ENCODE measurements at places on chromosomes 11 and 22.
A peak's percentile ranks its signal among the peaks of the same experiment; 100 is the strongest.

GRCh38 chr11:22742157-22742613 lies 75.8 kb downstream of the GAS2 start:
- no peak for DNase-seq

- DNase-seq: no peak
Measured at GRCh38 chr11:849951-850774, 7.5 kb downstream of the TSPAN4 start.

GRCh38 chr11:2178906-2179494 lies 7.4 kb upstream of the TH start:
- no peak for DNase-seq

GRCh38 chr11:17703951-17704350 lies 15.4 kb upstream of the MYOD1 start:
- no peak for DNase-seq

- DNase-seq: no peak
Measured at GRCh38 chr11:119318240-119319135, 1.6 kb upstream of the MCAM start.

- no peak for DNase-seq
Measured at GRCh38 chr11:90803366-90803765, 580.5 kb upstream of the CHORDC1 start.

DNA sequence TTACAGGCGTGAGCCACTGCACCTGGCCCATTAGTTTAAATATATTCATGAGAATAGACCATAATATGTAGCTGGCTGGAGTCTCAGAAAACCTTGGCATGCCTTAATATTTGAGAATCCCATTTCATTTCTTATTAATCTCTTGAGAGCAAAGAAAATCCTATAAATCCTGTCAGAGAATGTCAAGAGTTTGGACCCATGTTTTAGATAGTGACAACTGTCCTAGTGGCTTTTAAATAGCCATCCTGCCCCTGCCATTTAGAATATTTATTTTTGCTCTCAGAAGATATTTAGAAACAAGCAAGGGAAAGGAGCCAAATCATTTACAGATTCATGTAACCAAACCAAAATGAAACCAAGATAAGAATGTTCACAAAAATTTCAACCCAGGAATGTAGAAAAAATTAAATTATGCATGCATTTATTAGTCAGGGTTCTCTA lies 107.2 kb downstream of the SWAP70 start:
- no peak for DNase-seq

- no peak for DNase-seq
Measured at GRCh38 chr11:46513934-46514342, 79.9 kb downstream of the AMBRA1 start.

DNA sequence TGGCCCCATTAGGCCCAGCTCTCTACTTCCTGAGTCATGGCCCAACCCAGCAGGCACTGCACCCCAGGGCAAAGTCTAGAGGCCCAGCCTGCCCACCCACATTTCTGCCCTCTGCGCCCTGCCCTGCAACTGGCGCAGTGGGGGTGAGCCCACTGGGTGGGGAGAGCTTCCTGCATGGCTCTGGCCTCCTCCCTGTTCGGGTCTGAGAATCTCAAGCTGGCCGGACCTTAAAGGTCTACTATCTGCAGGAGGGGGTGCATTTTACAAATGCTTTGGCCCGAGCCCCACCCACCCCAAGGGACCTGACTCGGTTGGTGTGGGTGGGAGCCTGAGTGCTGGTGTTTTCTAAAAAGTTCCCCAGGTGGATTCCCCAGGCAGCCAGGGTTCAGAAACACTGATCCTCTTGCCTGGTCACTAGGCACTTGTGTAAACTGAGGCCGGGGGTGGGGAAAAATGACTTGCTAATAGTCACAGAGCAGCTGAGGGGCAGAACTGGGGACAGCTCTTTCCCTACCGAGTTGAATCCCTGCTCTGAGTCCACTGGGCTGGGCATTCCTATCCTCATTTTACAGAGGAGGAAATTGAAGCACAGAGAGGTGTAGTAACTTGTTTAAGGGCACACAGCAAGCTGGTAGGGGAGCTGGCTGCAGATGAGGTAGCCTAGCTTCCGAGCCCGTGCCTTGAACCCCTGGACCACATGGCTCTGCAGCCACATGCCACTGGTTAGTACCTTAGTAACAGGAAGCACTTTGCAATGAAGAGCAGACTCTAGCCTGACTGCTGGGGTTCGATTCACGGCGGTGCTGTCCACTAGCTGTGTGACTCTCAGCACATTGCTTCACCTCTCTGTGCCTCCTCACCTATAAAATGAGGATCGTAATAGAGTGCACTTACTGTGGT lies 36.3 kb downstream of the CD82 start:
- DNase-seq: peak; percentile 37

DNA sequence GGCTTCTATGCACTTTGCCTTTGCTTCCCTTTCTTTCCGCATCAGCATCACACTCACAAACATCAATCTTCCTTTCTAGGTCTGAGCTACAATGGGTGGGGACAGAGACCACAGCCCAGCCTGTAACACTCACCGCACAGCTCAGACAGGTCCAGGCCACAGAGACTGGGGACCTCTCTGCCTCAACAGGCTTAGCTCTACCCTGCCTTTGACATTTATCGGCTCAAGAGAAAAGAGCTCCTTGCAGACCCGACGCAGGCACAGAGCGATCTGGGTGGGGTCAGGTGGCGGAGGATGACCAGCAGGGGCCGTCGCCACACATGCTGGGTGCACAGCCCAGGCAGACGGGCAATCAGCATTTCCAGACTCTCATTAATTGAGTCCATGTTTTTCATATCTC lies 837.3 kb downstream of the TBC1D22A start:
- DNase-seq: no peak

DNA sequence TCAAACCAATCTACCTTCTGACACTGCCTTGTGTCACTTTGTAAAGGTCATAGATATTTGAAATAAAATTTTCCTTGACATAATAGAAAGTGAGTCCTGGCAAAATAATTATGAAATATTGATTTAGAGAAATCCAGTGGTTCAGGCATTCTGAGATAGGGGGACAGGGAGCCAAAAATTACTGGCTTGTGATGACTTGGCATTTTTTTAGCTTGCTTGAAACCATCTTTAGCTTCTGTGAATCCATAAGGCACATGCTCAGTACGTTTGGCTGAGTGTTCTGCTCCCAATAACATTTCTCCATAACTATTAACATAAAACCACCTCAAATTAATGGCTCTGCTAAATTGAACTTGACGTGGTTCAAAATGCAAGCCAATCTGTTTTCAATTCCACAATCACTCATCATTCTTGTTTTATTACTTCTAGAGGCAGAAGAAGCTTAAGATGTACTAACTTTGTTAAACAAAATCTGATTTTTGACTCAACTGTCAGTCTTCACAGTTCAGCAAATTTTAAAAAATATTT lies 209.0 kb downstream of the LRRC4C start:
- no peak for DNase-seq

DNA sequence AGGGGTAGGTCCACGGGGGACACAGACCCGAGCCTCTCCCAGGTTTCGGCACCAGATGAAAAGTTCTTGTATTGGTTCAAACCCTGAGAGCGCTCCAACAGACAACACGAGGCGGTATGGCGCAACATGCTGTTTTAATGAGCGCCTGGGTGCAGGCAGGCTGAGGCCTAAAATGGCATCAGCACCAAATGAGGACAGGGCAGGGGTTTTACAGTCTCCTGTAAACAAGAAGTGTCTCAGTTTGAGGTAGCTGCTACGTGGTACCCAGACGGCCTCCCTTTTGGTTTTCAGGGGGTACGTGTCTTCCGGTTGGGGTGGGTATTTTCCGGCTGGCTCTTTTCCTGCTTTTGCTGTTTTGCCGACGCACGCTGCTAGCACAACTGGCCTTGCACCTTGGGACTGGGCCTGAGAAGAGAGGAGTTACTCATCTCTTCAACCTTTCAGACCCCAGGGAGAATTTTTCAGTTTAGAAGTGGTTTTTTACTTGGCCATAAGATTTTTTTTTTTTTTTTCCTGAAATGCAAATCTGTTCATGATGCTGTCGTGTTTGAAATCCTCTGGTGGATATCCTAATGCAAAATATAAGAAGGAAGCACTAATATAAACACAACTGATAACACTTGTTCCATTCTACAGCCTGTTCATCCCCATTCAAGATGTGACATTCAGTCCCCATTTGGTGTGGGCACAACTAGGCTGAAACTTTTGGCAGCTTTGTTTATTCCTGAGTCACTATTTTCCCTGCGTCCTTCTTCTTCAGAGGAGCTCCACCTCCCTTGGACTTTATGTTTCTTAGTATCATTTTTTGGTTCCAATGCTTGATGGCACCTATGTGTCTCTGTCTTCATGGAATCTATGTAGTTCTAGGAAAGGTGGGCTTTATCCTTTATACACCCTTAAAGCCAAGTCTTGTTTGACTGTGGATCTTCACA lies 6.5 kb downstream of the PPFIBP2 start:
- no peak for DNase-seq

- no peak for DNase-seq
Measured at GRCh38 chr22:35051013-35051535, 14.9 kb upstream of the ISX start.

GRCh38 chr11:35029979-35030682 lies 108.8 kb upstream of the CD44 start:
- no peak for DNase-seq

- DNase-seq: peak; percentile 53
Measured at GRCh38 chr22:35648066-35649025, at the start of gene APOL6. Gene APOL6, plus strand, starts transcription at chr22:35648446. Its CDS starts 7,980 bp downstream, at chr22:35656426.

- DNase-seq: no peak
Measured at GRCh38 chr11:128576555-128576954, 10.8 kb downstream of the ETS1 start.

GRCh38 chr22:36986242-36986821 lies 32.9 kb downstream of the TST start:
- DNase-seq: peak; percentile 28

- DNase-seq: no peak
Measured at GRCh38 chr11:130947889-130948288, 31.6 kb upstream of the SNX19 start.

DNA sequence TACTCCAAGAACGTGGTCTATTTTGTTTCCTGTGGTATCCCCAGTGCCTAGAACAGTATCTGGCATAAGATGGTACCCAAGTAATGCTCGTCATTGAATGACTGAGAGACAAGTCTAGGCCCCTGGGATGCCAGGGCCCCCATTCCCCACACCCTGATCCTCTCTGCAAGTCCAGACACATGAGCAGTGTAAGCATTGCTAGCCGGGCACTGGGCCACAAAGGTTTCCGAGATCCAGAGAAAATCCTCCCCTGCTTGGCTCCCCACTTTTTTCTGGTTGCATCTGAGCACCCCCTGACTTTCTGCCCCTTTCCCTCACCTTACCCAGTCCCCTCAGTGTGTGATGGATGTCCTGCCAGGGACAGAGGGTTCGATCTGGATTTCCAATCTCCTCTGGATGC lies 160.1 kb upstream of the NECTIN1 start:
- DNase-seq: no peak

- DNase-seq: no peak
Measured at GRCh38 chr11:96219981-96220623, 122.9 kb downstream of the MAML2 start.

- DNase-seq: no peak
Measured at GRCh38 chr11:134512061-134512460, 100.0 kb upstream of the B3GAT1 start.

GRCh38 chr11:57791321-57792059 lies 29.9 kb downstream of the CTNND1 start:
- DNase-seq: peak; percentile 7

DNA sequence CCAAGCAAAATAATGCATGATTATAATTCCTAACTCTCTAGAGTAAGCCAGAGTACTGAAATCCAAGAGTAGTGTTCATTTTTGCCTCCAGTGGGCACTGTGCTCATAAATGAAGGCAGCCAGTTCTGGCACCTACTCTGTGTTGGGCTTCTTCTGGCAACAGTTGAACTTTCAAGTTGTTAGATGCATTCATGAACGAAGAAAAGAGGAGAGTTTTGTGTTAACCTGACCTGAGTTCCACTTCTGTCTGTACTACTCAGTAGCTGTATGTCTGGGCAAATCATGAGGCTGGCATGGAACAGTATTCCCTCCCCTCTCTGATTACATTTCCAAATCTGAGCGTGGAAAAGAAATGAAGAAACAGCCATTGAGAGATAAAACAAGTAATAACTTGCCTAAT lies 20.3 kb upstream of the TENM4 start:
- DNase-seq: no peak

All from stimulated activated CD4-positive, alpha-beta T cell treated with anti-CD3 and anti-CD28 coated beads, Interleukin-4, amount 100 ng/mL, for 1 hour (primary cell).